ENCODE measurements at places on chromosomes 12 and 14.
A peak's percentile ranks its signal among the peaks of the same experiment; 100 is the strongest.

GRCh38 chr14:72790887-72791566 lies 102.9 kb downstream of the DPF3 start:
- no peak for DNase-seq

DNA sequence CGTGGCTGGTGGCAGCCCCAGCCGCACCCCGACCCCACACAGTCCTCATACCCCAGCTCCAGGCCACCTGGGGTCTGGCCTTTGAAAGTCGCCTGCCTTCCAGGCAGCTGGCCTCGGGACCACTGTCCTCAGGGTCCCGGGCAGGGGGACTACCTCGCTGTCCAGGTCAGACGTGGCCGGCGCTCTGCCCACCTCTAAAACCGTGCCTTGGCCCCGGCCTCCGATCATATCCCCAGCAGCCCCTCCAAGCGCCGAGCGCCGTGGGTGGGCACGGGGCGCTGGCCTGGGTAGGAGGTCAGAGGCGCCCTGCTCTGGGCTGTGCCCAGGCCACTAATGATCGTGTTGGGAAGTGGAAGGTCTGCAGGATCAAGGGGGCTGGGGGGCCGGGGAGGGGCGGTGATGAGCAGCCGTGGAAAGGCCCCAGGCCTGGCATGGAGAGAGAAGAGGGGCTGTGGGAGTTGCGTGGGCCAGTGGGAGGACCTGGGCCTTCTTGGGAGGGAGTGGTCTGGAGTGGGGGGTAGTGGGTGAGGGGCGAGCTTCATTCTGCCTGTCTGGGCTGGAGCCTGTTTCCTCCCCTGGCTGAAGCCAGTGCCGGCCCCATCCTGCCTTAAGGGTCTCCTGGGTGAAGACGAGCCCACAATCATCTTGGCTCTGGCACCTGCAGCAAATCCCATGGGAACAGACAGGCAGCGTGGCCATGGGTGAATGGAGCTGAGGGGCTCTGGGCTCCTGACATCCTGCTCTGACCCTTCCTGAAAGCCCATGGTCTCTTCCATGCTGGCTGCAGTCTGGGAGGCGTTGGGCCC lies 4.9 kb downstream of the TMEM121 start:
- DNase-seq: no peak

- DNase-seq: no peak
Observed at GRCh38 chr12:15786772-15787171, 2.4 kb downstream of the EPS8 start.

- no peak for DNase-seq
Observed at GRCh38 chr14:68834816-68835215, 41.9 kb upstream of the ZFP36L1 start.

DNA sequence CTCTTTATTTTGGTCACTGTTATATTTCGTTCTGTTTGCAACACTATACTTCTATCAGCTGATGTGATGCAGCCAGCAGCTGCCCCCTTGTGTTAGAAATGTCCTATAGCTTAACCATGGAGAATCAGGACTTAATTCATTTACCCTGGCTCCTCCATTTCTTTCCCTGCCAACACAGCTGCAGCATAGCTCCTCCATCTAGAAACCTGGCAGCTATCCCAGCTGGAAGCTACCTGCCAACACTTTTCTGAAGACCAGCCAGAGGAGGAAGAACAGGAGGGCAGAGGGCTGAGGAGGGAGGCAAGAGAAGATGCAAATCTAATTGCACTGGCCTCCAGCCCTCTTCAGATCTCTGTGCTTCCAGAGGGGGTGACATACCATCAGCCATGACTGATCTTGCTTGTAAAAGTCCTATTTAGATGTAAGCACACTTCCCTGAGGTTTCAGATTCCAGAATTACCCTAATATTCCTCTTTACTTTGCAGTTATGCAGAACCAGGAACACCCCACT lies 156.8 kb upstream of the TMEM260 start:
- DNase-seq: peak; percentile 13

DNA sequence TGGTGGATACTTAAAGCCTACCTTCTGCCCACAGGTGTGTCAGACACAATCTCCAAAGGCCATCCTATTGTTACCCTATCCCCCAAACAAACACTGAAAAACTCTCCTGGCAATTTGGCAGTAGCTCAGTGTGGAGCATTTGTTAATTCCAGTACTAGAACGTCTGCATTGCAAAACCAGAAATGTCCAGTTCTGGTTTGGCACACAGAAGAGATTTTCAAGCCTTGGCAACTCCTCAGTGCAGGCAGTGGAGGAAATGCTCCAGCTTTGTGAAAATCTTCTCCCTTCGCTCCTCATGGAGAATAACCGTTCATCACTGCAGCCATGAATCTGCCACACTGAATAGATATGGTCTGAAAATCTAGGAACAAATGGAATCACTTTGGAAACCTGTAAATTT lies 5.3 kb upstream of the SOCS2 start:
- no peak for DNase-seq

DNA sequence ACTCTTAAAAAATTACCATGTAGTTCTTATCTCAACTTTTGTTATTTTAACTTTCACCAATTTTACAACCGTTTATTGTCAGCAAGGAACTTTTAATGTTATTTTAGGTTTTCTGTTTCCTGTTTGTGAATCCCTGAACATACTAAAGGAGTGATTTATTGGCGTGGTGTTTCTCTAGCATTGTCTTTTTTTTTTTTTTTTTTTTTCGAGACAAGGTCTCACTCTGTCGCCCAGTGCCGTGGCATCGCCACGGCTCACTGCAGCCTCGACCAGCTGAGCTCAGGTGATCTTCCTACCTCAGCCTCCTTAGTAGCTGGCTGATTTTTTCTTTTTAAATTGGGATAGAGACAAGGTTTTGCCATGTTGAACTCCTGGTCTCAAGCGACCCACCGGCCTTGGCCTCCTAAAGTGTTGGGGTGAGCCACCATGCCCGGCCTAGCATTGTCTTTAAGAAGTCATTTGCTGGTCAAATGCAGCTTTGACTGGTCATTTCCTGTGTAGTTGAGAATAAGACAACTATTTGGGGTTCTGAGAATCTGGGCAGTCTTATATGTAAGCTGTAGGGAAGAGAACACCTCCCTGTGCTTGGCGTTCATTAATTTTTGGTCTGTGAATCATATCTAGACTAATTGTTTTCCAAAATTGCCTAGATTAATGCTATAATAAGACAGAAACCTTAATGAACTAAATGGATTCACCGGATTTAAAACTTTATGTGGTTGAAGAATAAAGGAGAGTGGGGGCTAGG lies 2.1 kb downstream of the WASHC4 start:
- peak; percentile 8 for DNase-seq

DNA sequence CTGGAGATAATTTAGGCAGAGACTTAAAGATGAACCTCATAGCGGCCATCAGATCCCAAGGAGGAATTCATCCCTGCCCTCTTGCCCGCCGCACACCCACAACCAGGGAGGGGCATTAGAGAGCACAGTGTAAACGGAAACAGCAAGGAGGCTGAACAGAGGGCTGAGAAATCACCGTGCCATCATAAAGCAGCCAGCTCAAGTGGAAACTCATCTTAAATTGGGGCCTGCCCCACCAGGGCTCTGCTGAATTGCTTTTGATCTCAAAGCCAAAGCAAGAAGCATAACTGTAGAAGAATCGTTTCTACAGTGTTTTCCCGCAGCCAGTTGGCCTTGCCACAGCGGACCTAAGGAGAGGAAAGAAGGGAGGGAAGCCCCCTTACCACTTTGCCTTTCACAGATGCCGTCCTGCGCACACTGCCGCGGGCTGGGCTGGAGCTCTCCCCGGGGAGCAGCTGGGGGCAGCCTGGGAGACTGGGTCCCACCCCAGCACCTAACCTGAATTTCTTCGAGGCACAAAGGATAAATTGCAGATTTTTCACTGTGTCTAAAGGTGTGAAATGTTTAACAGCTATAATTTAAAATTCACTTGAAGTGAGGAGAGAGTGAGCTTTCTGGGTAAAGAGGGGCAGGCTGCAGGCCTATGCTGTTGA lies 51.8 kb upstream of the MMP17 start:
- DNase-seq: no peak

GRCh38 chr14:61065656-61066055 lies 84.6 kb downstream of the SLC38A6 start:
- no peak for DNase-seq

- no peak for DNase-seq
Observed at GRCh38 chr14:81455390-81455789, 55.3 kb upstream of the STON2 start.

- no peak for DNase-seq
Observed at GRCh38 chr12:120259418-120260202, 5.9 kb downstream of the PXN start.

GRCh38 chr14:26863736-26864135 lies 265.9 kb upstream of the NOVA1 start:
- no peak for DNase-seq

GRCh38 chr12:120007272-120007671 lies 18.2 kb downstream of the BICDL1 start:
- peak; percentile 4 for DNase-seq

- no peak for DNase-seq
Observed at GRCh38 chr14:95606266-95606665, 71.4 kb downstream of the GLRX5 start.

DNA sequence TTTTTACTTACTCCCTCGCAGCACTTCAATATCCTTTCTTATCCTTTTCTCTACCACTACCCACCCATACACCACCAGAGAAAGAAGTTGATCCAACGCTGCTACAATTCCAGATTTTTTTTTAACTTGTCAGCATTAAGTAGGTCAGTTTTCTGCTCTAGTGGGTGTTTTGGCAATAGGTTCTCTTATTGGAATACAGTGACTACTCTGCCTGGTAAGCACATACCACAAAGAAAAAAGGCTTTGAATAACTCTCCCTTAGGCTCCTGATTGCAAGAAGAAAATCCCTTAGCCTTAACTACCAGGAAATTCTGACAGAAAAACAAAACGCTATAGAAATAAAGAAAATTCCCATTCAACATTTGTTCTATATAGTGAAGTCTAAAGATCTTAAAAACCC lies 72.0 kb downstream of the NUMB start:
- no peak for DNase-seq

GRCh38 chr12:46723629-46724419 lies 102.0 kb downstream of the SLC38A4 start:
- DNase-seq: no peak

DNA sequence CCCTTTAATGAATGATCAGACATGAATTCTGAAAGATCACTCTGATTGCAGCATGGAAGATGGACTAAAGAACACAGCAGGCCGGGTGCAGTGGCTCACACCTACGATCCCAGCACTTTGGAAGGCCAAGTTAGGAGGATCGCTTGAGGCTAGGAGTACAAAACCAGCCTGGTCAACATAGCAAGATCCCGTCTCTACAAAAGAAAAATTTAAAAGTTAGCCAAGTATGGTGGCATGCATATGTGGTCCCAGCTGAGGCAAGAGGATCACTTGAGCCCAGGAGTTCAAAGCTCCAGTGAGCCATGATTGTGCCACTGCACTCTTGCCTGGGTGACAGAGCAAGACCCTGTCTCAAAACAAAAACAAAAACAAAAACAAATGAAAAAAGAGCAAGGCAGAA lies 35.1 kb downstream of the SENP1 start:
- no peak for DNase-seq

DNA sequence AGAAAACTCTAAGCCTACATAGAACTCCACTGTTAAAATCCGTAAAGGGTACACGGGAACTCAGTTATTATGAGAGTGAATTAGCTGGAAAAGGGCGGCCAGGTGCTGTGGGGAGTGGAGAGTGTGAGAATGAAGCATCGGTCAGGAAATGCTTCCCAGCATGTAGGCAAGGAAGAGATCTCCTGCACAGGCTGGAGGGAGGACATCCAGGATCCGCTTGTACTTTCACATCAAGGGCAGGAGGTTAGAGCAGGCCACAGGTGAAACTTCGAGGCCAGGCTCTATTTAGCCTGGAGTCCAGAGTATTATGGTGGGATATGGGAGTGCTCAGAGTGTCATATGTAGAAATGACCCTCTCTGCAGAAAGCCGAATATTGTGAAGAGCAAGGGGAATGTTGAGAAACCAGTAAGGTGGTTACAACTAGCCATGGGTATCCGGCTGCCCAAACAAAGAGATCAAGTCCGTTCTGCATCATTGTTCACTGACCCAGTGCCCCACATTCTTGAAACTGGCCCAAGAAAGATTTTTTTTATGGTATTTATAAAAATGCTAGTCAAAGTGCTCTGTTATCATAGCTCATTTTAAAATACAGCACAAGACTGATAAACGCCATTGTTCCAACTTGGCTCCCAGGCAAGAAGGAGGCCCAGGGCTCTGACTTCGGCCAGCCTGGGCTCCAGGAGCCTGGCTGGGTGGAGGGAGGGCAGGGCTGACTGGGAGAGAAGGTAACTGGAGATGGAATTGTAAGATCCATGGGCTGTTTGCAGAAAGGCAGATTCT lies 79.4 kb upstream of the HIF1A start:
- no peak for DNase-seq

DNA sequence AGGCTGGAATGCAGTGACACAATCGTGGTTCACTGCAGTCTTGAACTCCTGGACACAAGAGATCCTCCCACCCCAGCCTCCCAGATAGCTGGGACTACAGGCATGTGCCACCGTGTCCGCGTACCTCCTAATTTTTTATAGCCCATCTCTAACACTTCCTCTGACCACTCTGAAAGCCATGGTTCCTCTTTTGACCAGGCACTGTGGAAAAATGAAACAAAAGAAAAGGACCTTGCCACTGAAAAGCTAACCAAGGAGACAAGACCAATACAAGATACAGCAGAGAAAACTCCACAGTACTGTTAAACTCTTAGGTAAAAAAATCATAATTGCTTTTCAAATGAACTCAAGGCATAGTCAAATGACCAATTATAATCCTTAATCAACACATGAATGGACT lies 233.3 kb downstream of the NEDD1 start:
- DNase-seq: no peak

DNA sequence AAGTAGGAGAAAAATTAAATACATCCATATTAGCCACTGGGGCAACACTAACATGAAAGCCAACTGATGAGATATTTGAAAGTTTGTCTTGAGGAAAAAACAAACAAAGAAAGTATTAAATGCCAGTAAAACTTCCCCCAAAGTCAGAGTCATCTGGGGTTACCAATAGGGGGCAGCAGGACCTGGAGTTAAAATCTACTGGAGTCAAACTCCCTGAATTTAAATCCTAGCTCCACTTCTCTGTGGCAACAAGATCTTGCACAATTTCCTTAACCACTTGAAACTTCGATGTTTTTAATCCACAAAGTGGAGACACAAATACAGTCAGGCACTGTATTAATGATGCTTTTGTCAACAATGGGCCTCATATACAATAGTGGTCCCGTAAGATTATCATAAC lies 14.4 kb downstream of the PLEKHG7 start:
- DNase-seq: peak; percentile 39

DNA sequence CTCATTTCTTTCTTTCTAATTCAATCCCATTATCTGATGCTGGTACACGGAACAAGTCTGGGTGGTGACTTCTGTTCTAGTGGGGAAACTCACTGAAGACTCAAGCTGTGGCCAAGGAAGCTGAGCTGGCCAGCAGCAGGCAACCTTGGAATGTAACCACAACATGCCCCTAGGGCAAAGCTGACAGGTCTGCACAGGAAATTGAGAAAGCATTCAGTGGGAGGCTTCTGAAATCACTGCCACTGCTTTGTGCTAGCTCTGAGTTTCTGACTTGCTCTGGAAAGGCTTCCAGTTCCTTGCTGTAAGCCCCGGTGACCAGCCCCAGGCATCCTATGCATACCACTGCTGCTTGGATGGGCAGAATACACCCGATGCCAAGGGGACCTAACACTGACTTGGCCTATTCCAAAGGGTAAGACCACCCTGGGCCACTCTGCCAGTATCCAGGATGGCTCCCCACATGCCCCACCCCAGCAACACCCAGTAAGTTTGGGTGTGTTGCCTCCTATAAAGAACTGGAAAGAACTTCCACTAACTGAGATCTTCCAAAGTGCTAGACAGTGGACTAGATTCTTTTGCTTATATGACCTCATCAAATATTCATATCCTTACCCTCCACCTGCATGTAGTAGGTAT lies 84.5 kb upstream of the CDKN3 start:
- no peak for DNase-seq

- DNase-seq: no peak
Observed at GRCh38 chr12:46359667-46360280, 12.8 kb downstream of the SLC38A2 start.

All from endothelial cell (in vitro differentiated cells).